Activated T-helper 1 cell treated with Interleukin-2 at 50 U/mL for 16 hours (primary cell): ENCODE measurements at places on chromosomes 16 and 17.

- no peak for DNase-seq
These were observed 29.7 kb downstream of the ASIC2 start for GRCh38 chr17:33263396-33263795.

DNA sequence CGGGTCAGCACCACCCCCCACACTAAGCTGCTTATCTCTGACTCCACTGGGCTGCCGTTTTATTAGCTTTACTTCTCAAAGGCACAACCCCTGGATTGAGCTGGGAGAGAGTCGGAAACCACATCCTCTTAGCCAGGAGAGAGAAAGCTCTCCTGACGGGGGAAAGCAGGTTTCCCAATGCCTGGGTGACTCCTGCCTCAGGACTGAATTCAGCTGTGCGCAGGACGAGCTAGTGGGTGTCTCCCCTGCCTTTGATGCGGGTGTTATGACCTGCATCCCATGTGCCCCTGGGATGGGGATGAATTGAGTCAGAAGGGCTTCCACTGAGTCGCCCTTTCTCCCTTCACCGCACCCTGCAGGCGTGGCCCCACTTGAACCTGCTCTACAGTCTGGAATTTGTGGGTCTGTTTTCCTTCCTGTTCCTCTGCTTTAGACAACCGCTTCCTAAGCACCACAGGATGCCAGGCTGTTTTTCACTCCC, 819.2 kb upstream of the EEF2KMT start:
- DNase-seq, result no peak

DNA sequence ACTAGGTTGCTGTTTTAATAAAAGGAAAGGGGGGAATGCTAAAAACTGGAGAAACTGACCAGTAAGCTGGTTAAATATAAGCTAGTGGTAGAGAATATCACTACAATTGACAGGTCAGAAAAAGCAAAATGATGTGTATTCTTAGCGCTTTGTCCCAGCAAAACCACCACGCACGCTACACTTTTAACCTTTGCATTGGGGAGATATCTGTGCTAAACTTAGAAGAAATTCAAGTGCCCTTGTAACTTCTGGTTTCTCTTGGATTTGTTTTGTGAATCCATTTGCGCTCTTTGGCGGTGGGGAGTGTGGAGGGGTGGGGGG, 1.4 kb downstream of the GAN start:
- DNase-seq, result no peak

- no peak for DNase-seq
These were observed 759 bp downstream of the ELAC2 start for GRCh38 chr17:13016881-13017654.

DNA sequence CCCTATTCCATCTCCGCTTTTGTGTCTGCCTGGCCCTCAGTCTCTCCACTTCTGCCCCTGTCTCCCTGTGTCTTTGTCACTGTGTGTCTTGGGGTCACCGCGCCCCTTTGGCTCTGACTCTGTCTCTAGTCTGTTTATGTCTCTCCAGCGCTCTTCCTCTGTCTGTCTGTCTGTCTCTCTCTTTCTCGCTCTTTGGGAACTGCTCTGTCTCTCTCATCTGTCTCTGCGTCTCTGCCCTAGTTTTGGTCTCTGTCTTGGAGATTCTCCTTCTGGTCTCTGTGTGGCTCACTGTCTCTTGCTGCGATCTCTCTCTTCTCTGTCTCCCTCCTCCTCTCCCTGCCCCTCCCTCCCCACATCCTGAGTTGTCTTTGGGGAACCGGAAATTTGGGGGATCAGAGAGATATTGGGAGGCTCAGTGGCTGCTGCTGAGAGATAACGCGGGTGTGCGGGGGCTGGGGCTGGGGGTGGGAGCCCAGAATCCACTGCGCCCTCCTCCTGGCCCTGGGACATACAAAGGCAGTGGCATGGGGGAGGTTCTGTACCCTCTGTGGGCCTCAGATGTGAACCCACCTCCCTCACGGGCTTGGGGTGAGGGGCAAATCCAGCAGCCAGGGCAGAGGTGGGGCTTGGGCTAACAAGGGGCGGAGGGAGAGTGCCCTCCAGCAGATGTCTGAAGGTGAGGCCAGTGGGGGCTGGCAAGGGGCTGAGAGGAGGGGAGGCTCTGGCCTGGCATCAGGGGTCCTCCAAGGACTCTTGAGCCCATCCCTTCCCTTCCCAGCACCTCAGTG, 24.4 kb downstream of the LAT start:
- no peak for DNase-seq

DNA sequence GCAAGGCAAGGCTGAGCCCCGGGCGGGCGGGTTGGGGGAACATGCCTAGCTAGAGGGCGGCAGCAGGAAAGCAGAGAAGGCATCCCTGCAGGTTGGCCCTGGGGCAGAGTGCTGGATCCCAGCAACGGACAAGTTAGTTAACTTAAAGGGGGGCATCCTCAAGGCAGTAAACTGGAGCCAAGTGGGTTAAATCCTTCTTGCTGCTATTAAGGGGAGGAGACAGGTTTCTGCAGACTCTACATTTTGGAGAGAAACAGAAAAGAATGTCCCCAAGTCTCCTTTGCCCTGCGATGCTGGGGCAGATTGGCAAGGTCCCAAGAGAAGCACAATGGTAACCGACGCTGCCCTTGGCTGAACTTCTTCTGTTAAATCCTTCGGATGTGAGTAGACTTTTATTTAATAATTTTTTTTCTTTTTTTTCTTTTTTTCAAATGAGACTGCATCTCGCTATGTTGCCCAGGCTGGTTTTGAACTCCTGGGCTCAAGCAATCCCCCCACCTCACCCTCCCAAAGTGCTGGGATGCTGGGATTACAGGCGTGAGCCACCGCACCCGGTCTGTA, 14.0 kb downstream of the ATP5PD start:
- no peak for DNase-seq

- DNase-seq, result no peak
These were observed 612.6 kb upstream of the C16orf82 start for GRCh38 chr16:26454102-26454501.

- DNase-seq, result peak; percentile 31
These were observed 4.6 kb upstream of the ATP2A1 start for GRCh38 chr16:28873543-28874201.

- no peak for DNase-seq
These were observed 2.8 kb downstream of the SF3B3 start for GRCh38 chr16:70526403-70526802.

GRCh38 chr17:33267271-33267790, 25.8 kb downstream of the ASIC2 start:
- DNase-seq, result no peak

DNA sequence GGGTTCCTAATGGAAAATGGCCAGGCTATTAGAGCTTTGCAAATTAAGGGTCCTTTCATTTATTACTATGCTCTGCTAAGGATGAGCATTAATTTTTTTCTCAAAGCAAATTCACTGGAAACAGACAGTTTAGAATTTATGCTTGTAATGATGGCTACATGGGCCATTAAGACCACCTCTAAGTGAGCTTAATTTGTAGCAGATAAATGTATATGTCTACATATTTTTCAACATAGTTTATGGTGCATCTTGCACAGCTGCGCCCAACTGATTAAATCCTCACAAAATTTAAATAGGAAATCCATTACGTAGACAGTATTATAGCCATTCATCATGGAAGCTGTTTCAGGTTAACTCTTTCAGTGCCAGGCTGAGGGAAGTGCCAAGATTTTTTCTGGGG, 220.9 kb downstream of the CBLN1 start:
- no peak for DNase-seq

DNA sequence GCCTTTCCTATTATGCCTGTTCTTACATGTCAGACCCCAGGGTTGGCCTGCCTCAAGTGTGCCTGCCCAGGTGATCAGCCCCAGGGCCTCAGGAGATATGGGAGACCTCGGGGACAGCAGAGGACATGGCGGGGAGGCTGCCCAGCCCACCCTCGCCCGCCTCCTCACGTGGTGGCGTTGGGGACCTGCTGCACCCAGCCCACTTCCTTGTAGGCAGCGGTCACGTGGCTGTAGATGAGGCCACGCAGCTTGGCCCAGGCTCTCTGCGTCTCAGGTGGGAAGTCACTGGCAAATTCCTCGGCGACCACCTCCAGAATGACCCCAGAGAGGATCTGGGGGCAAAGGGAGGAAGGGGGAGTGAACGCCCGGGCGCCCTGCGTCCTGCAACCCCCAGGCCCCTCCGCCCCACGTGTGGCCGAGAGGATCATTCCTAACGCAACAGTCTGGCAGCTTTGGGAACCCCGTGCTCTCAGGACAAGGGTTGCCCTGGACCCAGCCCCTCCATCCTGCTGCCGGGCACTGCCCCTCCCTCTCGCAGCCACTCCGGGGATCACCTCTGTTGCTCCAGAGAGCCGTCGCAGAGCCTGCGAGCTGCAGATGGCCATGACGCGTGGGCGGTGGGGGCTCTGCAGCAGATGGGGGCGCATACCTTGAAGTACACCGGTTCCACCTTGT, 6.6 kb downstream of the CYGB start:
- DNase-seq, result no peak

DNA sequence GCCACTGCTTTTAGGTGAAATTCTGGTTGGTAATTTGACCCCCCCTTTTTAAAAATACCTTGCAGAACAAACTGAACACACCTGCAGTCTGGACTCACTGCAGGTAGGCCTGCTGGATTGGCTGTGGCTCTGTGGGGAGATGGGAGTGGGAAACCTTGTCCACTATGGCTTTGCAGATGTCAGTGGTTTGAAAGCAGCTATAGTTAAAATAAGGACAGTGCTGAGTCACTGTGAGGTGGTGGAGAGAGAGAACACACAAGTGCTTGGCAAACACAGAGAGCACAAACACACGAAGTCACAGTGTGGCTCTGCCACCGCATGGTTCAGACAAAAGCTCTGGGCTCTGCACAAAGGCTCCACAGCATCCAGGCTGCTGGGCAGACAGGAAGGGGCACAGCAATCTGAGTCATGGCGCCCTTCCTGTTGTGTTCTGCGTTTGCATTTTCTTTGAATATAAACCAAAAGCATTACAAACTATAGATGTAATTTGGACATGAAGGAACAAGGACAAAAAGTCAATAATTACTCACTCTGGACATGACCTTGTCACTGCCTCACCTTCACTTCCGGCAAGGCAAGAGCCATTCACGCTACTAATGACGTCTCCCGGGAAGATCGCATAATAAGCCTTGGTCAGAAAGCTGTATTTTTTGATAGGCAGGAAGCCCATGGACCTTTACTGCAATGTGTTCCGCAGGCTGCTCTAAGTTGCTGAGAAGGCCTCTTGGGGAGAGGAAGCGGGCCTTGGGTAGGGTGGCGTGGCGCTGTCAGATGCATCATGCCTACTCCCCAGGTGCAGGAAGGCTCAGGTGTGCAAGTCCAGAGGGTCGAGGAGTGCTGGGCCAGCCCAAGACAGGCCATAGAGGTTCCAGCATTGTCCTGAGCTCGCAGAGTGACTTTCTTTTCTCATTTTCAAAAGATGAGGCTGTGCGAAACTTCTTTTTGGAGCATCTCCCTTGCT, 60.1 kb upstream of the MED9 start:
- DNase-seq, result peak; percentile 31

DNA sequence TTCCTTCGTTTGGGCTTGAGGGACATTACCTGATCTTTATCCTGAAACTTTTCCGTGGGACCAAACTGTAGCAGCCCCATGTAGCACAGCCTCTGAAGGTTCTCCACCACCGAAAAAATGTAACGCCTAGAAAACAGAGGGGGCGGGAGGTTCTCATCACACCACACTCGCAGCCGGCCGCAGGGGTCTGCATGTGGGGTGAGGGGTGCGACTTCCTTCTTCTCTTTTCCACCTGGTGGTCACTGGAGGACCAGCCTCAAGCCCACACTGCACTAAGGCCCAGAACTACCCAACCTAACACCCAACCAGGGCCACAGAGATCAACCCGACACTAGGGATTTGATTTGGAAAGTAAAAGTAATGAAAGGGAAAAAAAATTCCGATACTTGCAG, 57.1 kb downstream of the GTF3C1 start:
- no peak for DNase-seq

DNA sequence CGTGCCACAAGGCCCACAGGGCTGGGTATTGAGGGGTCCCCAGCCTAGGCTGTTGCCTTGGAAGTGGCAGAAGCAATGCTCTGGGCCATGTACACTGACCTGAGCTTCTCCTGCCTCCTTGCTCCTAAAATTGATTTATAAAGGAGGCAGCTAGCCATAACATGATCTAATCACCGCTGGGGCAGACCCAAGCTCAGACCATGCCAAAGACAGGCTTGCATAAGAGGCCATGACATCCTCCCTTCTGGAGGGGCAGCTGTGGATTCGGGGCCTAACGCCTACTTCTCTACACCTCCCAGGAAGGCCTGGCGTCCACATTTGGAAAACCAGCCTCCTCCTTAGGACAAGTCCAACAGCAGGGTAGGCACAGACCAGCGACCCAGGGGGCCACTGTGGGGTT, 12.3 kb downstream of the HSD11B2 start:
- no peak for DNase-seq

GRCh38 chr16:88703486-88704309, 2.5 kb downstream of the RNF166 start:
- DNase-seq, result peak; percentile 69

- no peak for DNase-seq
These were observed 35.4 kb downstream of the OMG start for GRCh38 chr17:31261601-31262000.

DNA sequence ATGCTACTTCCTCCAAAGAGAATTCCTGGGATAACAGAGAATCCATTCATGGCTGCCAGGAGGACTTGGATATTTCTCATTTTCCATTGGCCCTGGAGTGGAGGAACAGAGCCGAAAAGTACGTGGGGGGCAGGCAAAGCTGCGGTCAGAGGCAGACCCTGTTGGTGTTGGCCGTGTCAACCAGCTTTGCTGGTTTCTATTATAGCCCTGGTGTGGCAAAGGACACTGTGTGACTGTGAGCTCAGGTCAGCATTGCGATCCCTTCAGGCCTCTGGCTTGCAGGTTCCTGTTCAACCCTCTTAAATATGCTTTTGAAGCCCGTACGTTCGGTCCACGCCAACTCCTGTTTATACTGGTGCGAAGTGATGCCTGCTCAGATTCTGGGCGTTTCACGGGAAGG, 596.2 kb downstream of the MAF start:
- DNase-seq, result no peak

- DNase-seq, result no peak
These were observed 18.2 kb upstream of the ERN1 start for GRCh38 chr17:64148017-64148631.
